ENCODE measurements at places on chromosomes 13 and 19.

- DNase-seq = no peak
These were observed 653.7 kb downstream of the DACH1 start for GRCh38 chr13:71213252-71213821.

DNA sequence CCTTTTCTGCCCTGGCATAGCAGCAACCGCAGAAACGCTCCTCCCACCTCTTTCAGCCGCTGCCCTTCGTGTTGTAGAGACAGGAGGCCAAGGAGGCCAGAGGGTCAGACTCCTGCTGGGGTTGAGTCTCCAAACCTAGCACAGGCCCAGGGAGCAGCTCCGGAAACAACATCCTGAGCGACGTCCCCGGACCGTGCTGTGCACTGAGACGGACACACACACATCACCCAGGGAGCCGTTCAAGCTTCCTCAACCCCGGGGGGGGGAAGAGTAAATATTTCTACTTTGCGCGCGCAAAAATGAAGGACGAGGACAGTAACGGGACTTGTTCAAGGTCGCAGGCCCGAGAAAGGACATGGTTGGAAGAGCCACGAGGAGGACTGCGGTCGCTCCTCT is 657 bp downstream of the ZNF550 start:
- no peak for DNase-seq

DNA sequence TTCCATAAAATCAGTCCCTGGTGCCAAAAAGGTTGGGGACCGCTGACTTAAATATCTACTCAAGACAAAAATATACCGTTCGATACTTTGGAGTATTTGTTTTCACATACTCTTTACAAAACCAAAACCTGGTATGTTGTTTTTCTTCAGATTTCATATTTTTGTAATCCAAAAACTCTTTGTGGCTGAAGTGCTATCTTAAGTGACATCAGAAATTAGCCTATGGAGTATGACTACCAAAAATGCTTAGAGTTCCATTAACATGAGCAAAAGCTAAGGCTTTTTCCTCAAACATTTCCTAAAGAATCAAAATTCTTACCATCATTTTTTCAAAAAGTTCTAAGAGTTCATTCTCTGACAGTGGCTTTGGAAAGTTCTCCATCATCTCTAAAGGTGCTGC is 52.0 kb downstream of the DIAPH3 start:
- no peak for DNase-seq

DNA sequence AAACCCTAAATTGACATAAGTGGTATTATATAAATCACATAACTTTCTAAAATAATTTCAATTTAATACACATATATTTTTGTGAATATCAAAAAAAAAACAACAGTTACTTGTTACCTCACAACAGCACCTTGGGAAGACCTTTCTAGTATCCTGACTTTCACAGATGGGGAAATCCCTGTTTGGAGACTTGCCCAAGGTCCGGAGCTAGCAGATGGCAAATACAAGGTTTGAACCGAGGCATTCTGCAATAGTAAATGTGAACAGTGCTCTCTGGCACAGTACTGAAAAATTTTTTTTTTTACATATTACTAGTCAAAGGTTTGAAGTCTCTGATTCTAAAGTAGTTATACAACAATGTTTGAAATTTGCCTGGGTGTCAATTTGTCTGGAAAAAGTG is 104.5 kb downstream of the SUCLA2 start:
- DNase-seq = no peak

DNA sequence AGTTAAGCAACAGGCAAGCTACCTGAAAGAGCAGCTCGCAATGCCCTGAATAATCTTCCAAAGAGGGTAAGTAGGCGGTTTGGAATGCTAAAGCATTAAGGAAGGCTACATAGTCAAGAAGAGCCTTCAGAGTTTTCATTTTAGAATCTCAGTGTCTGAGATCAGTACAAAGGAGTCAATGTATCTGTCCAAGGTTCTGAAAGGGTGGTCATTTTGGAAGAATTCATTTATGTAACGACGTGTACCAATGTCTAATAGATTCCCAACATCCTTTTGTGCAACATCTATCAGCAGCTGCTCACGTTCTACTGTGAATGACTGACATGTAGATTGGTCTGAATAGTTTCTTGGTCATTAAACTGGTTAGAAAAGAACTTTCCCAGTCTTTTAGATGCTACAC is 15.2 kb downstream of the ZNF665 start:
- DNase-seq = no peak

GRCh38 chr19:3269916-3270671 is 45.6 kb downstream of the CELF5 start:
- DNase-seq = no peak

GRCh38 chr13:102909971-102910370 is 64.1 kb downstream of the ERCC5 start:
- no peak for DNase-seq

DNA sequence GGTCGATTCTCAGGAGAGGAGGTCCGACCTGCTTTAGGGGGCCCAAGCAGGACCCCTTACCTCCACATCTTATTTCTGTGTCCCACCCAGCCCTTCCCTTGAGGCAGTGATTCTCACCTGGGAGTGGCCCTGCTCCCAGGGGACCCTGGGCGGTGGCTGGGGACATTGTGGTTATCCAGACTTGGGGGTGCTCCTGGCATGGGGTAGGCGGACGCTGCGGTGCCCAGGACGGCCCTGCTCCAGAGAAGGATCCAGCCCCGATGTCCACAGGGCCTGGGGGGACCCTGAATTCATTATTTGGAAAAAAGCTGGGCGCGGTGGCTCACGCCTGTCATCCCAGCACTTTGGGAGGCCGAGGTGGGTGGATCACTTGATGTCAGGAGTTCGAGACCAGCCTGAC is 84.4 kb downstream of the GADD45B start:
- no peak for DNase-seq

DNA sequence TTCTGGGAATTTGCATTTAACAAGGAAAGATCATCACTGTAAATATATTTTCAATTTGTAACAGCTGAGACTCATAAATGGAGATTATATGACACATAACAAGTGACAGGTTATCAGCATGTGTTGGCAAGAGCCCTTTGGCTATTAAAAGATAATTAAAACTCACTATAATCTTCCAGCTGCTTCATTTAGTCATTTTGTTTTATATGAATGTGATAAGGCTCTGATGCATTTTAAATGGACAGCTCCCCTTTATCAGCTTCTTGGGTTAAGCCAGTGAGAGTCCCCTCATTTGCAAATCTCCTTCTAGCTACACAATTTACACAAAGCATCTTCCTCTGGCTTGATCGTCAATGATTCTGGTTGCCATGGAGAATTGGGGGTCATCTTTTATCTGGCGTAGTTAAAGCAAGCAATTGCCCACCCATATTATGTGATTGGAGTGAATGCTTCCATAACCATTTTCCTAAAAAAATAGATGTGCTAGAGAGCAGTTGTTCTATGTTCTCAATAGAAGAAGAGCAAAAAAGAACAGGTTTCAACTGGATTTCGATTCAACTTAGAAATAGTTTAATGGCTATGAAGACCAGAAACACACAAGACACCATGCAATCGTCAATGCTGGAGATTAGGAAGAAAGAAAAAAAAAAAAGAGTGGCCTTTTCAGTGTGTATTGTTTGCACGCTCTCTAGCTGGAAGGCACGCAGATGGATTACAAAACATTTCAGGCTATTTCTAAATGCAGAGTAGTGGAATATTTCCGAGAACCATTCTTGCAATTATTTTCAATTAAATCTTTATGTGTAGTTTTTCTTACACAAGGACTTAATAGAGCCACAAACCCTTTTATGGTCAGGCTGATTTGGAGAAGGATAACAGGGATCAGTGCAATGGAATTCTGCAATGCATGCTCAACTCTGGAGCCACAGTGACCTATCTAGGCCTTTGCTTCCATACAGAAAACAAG is 27.4 kb downstream of the STARD13 start:
- DNase-seq = no peak

GRCh38 chr13:63774133-63774532 is 2358.5 kb upstream of the PCDH20 start:
- no peak for DNase-seq

DNA sequence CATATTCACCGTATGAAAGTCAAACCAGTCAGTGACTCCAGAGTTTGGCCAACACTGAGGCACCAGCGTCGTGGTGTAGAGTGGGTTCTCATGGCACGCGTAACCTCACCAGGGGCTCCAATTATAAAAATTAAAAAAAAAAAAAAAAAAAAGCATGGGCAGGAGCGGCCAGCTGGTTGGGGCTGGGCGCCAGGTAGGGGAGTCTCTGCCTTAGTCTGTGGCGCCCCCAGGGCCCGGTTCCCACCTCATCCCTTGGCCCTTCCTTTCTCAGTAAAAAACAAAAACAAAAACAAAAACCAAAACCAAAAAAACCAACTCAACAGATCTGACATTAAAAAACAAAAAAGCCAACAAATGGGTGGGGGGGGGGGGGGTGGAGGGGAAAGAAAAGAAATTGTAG is 4.6 kb upstream of the EPHX3 start:
- DNase-seq = no peak

DNA sequence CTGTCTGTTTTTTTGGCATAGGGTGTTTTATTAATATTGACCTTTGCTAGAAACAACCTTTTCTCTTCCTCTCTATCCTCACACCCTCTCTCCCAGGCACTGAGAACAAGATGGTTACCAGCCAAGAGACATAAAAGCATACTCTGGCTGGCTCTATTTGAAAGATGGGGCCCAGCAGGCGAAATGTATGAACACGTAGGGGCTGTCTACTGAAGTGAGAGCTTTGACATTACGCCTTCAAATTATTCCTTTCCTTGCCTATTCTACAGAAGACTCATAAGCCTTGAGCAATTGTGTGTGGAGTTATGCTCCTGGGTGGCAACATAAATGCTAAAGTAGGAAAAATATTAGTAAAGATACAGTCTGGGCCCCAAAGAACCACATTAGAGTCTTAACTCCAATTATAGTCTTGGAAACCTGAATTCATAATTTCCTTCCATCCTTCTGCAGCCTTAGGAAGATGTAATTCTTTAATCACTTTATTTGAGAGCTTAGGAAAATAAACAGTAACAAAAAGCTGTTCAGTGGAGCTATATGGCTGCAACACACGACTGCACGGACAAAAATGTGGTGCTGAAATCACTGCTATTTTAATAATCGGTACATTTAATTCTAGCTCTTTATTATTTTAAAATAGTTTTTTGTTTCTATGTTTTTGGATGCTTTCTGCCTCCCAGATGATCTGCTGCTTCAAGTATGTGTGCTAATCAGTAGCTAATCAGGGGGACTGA is 122.3 kb upstream of the RNF113B start:
- no peak for DNase-seq

DNA sequence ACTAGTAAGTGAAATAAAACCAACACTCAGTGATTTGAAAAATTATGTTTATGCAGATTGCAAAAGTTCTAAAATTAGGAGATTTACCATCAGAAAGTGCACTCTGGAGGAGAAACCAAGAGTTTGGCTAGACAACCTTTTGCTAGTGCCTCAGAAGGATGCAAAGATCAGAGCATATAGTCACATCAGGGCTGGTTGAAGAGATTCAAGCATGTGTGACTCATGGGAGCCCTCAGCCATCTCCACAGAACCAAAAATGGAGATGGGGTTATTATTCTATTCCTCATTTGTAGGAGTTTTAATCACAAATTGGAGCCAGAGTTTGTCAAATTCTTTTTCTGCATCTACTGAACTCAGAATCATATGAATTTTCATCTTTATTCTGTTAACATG is 32.9 kb upstream of the OXGR1 start:
- no peak for DNase-seq

DNA sequence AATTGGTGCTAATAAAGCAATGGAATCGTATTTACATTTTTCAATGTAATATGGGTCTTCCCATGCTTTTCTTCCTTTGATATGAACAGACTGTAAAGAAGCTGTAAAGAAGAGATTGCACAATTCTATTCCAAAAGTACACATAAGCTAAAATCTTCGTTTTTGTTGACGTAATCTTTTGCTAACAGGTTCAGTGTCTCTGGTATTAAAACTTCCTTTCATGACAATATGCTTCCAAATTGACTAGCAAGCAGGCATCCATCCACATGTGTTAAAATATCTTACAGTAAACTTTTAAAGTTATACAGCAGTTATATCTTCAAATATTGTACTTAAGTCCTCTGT is 19.3 kb upstream of the SGCG start:
- DNase-seq = no peak

DNA sequence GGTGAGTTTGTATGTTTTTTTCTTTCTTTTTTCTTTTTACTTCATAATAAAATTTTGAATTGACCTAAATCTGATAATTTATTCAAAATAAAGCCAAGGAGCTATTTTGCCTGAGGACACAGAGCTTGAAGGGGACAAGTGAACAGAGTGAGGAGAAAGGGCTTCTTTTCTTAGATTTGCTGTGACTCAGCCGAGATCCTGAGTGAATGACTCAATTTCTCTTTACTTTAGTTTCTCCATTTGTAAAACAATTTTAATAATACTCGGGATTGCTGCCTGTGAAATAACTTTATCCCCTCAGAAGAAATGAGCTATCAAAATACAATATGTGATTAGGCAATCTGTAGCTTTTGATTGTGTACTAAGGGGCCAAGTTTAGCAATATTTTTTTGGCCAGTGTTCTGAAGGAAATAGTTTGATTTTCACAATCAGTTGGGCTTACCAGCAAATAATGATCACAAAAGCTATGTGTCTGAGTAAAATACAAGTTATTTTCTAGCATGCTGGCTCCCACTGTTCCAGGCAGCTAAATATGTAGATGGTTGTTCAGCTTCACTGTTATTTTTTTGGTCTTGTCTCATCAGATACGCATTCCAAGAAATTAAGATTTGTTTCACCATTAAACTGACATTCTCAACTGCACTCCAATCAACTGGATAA is 437.5 kb downstream of the FGF9 start:
- no peak for DNase-seq

DNA sequence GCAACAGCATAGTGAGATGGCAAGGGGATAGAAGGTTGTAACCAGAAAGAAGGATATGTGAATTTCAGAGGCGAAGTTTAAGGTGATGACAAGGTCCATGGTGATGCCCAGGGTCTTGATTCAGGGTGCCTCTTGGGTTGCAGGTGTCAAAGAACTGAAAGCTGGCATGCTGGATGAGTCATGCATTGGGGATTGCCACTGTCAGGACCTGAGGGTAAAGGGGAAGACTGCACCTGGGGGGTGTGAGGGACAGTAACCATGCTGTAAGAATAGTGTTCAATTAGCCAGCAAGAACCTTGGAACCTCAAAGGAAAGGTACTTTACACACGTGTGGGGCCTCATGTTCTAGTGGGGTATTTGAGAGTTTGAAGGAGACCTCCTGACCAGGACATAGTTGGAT is 279.6 kb downstream of the SLC7A1 start:
- DNase-seq = no peak

DNA sequence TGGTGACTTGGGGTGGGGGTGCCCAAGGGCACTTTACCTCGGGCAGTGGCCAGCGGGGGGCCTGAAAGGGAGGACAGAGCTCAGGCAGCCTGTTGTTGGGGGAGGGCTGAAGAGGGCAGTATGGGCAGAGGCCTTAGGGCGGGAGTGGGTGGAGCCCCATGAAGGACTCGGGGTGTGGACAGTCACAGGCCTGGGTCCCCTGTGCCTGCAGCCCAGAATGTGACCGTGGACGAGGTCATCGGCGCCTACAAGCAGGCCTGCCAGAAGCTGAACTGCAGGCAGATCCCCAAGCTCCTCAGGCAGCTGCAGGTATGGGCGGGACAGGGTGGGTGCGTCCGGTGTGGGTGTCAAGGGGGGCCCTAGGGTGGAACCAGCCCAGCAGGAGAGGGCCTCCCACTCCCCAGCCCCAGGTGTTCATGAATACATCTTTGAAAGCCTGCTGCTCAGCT is 22.5 kb downstream of the NKPD1 start:
- no peak for DNase-seq
